ENCODE measurements at places on chromosomes 2 and 18. TPM values are rescaled to one million over a fixed set of nuclear protein-coding genes. Genes with fewer than 3 reads are reported as not detected.
A peak's percentile ranks its signal among the peaks of the same experiment; 100 is the strongest.

The DTYMK gene
- polyA plus RNA-seq, result 23.8 TPM

The MIB1 gene
- polyA plus RNA-seq, result 4.6 TPM

The SLC5A7 gene
- polyA plus RNA-seq, result 0.79 TPM

The MC4R gene
- not detected for polyA plus RNA-seq

The ASAP2 gene
- polyA plus RNA-seq, result 25.8 TPM

The CABLES1 gene
- polyA plus RNA-seq, result 7.2 TPM

The TGOLN2 gene
- 20.8 TPM for polyA plus RNA-seq

DNA sequence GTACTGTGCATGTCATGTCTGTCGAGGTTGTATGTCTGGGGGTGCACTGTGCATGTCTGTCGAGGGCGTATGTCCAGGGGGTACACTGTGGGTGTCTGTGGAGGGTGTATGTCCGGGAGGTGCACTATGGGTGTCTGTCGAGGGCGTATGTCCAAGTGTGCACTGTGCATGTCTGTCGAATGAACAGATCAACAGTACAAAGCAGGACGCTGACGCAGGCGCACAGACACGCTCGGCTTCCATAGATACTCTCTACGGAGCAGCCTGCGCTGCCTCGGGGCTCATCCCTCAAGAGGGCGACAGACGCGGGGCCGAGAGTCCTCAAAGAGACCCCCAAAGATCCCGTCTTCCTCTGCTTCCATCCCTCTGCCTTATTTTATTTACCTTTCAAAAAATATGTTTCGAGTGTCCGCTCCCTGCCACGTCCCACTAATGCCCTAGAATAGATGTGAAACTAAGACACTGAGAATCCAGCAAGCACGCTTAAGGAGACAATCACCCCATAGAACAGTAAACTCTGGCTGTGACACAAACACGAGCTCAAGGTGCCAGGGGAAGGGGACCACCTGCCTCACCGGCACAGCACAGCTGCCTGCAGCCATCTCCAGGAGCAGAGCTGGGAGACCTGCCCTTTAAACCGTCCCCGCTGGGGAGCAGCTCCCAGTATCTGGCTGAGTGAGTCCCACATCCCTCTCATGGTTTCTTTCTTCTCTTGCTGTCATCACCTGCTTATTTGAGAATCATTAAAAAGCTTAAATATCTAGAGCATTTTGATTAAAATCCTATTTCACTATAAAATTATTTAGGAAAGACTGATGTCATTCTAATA is 250.5 kb upstream of the MYT1L start:
- DNase-seq, result no peak

DNA sequence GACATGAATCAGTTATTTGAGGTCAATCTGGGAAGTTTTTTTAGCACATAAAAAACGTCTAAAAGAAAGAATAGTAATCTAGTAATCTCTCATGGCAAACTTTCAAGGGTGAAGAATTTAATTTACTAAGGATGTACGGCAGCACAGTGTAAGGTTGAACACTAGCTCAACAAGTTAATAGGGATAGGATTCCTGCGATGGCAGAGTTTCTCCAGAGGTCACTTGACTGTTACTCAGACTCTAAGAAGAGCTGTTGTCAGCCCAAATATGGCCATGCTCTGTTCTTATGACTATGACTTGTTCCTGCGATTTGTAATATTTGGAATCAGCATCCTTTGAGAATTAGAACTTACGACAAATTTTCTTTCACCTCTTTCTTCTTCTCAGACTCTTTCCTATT is 553.3 kb upstream of the TNP1 start:
- peak; percentile 87 for DNase-seq

DNA sequence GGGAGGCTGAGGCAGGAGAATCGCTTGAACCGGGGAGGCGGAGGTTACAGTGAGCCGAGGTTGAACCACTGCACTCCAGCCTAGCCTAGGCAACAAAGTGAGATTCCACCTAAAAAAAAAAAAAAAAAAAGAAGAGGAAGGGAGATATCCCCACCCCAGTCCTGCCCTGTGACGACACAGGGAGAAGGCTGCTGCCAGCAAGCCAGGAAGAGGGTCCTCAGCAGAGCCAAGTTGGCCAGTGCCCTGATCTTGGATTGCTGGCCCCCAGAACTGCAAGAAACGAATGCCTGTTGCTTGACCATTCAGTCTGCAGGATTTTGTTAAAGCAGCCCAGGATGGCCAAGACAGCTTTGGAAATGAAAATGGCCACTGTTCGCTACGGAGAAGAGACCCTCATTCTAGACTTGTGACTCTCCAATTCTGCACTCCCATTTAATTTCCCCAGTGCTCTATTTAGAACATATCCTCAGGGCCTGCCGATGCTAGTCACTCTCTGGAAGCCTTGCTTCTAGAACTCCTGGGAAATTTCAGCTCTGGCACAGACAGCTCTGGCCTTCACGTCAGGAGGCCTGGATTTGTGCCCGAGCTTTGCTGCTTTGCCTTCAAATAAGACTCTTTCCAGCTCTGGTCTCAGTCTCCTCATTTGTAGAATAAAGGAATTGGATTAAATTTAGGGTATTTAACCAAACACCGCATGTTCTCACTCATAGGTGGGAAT is 15.7 kb upstream of the AMMECR1L start:
- peak; percentile 92 for DNase-seq

DNA sequence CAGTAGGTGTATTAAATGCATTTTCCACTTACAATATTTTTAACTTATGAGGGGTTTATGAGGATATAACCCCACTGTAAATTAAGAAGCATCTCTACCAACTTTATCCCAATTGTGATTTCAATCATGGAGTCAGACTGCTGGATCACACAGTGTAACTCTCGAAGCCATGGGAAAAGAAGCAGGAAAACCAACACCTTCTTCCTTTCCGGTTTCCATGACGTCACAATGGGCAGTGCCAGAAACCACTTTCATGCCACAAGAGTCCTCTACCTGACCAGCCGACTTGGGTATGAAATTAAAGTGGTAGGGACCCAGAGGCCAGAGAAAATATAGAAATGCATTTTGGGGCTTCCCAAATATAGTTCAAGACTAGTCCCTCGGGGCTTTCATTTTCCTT is 4.2 kb downstream of the RNF152 start:
- DNase-seq, result no peak

DNA sequence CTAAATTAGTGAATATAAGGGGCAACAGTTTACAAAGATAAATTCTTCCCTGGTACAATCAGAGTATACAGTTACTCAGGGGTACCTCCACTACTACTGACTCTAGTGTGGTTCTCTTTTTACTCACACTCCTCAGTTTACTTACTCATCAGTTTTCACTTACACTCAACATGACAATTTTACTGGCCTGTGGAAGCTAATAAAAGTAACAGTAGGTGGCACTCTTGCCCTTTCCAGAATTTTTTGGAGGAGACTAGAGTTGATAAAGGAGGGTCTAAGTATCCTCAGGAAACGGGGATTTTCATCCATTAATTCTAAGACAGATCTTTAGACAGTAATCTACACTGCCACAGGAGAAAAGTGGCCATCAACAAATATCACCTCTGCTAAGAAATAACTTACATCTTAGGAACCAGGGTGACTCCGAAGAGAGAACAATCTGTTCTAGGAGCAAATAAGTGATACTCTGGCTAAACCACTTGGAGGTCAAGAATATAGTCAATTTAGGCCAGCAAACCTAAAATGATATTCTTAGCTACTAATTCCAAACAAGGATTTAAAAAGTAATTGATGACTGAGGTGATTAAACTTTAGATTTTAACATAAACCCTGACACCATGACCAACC is 61.3 kb downstream of the ATL2 start:
- no peak for DNase-seq

GRCh38 chr2:102018823-102019445 is 27.2 kb downstream of the IL1R2 start:
- DNase-seq, result no peak

DNA sequence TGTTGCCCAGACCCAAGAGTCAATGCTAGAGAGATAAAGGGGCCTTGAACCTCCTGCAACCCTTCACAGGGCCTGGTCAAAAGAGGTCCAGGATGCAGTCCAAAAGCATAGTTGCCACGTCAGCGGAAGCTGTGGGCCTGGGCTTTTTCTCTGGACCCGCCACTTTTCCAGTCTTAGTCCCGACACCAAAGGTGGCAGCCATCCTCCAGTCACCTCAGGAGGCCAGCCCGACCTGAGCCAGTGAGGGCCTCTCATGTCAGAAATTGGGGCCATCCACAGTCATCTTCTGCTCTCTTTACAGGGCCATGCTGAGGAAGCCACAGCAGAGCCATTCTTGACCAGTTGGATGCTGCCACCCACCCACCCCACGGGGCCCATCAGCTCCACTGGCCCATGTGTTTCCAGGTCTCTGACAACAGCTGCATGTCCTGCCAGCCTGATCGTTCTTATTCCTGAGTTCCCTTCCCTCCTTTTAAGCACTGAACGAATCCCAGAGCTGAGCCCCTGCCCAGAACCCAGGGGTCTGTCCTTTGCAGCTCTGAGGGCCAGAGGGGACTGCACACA is 34.1 kb upstream of the KLHL29 start:
- DNase-seq, result no peak

GRCh38 chr2:144374163-144374661 is 145.7 kb downstream of the ZEB2 start:
- no peak for DNase-seq

DNA sequence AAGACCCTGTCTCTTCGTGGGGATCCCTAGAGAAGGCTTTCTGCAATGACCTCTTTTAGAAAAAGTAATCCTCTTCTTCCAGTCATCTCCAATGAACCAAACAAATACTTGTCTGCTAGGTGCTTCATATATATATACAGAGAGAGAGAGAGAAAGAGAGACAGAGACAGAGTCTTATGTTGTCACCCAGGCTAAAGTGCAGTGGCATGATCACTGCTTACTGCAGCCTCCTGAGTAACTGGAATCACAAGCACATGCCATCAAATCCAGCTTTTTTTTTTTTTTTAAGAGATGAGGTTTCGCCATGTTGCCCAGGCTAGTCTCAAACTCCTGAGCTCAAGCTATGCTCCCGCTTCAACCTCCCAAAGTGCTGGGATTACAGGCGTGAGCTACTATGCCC is 18.6 kb upstream of the PKDCC start:
- no peak for DNase-seq

GRCh38 chr2:127392133-127392827 is 4.5 kb upstream of the MAP3K2 start:
- DNase-seq, result no peak

GRCh38 chr2:21096458-21096857 is 27.3 kb upstream of the TDRD15 start:
- no peak for DNase-seq

DNA sequence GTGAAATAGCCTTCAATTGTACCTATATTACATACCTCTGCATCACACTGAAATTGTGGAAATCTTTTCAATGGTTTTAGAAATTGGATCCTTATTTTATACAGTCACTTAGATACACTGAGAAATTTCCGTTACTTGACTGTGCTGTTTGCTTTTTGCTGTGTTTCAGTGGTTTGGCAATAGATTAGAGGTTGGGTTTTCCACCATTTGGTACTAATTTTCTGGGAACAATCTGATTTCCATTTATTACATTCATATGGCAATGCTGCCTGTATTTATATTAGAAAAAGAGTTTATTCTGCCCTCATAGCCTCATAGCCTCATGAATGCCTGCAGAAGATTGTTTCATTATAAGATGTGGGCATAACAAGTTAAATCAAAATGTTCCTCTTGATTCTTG is 285.0 kb downstream of the GULP1 start:
- DNase-seq, result no peak

DNA sequence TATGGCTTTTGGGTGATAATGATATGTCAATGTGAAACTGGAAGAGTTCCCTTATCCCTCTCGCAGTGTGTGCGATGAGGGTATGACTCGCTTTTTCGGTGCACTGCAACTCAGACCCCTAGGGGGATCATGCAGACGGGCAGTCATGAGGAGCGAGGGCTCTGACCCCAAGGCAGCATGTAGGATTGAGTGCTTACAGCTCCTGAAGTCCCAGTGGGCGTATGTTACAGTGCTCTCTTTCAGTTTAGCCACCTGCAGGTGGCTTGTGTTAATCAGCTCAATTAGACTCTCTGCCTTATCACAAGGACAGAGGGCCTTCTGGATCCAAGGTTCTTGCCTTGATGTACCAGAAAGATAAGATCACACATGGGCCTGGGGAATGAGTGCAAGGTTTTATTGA is 1269.9 kb upstream of the GYPC start:
- DNase-seq, result no peak

- peak; percentile 75 for DNase-seq
Measured at GRCh38 chr18:24726727-24727492, 266.5 kb downstream of the HRH4 start.

GRCh38 chr2:234291765-234292204 is 205.1 kb downstream of the ARL4C start:
- no peak for DNase-seq

- no peak for DNase-seq
Measured at GRCh38 chr2:226607379-226607778, 192.2 kb downstream of the IRS1 start.

DNA sequence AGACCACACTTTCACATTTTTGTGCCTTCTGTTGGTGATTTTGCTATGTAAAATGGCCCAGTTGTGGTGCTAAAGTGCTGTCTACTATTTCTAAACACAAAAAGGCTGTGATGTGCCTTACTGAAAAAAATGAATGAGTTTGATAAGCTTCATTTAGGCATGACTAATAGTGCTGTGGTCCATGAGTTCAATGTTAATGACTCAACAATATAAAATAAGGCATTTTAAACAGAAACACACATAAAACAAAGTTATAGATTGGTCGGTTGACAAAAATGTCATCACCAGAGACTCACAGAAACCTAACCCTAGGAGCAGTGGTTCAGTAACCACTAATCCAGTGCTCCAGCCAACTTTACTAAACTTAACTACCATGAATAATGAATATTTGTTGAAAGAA is 160.0 kb downstream of the DNAH6 start:
- no peak for DNase-seq

- no peak for DNase-seq
Measured at GRCh38 chr2:197164141-197164754, 146.3 kb downstream of the ANKRD44 start.

DNA sequence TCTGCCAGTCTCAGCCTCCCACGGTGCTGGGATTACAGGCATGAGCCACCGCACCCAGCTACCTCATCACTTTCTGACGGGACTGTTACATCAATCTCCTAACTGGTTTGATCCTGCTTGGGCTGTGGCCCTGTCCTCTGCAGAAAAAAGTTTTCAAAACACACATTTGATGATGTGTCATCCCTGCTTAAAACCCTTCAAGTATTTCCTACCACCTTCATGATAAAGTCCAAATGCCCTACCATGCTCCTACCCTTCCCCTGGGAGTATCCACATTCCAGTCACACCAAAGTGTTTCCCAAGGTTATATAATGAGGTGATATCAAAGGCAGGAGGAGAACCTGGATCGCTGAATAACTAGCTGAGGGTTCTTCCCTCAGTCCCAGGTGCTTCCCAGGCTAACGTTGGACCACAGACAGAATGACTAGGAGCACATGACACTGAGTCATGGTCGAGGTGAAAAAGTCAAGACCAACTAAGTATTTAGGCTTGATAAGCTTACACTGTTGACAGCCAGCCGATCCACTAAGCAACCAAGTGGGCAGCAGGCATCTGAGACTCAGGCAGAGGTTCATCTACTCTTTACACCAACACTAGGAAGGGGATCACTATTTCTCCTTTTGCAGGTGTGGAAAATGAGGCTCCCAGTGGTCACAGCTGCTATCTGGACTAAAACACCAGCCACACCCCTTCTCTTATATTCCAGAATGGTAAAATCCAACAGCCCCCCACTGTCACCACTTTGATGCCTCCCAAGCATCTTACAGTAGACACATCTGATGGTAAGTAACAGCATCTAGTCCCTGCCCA is 31.8 kb downstream of the CYRIA start:
- DNase-seq, result no peak

Data from sigmoid colon (tissue), 7 donors.